Stimulated activated CD8-positive, alpha-beta memory T cell treated with anti-CD3 and anti-CD28 coated beads, Interleukin-4, amount 100 ng/mL, for 1 hour (primary cell): ENCODE measurements at places on chromosomes 2 and 18.

DNA sequence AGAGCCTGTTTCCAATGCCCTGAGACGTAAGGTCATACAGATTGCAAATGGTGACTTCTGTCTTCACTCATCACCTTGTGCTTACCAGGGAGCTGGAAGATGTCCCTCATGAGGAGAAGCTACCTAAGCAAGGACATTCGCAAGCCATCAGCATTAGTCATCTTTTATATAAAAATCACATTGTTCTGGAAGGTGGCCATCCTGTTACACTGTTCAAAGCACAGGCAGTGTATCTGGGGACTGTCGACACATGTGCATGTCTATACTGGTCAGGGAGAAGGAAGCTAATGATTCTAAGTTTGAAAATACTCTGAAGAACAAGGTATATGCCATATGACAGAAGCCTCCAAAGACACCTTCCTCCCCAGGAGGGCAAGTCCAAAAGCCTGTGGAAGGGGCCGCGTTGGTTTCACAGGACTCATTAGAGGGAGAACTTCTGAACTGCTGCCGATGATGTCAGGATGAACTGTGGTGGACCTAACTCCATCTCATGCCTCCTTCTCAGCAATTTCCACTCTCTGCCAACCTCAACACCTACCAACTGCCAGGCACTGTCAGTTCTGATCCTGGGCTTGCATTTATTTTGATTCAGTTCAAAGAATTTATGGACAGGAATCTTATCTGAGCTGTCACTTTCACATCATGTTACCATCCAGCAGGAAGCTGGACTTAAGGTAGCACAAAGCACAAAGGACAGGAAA is 39.4 kb downstream of the DNER start:
- no peak for DNase-seq

GRCh38 chr18:65906621-65907034 is 155.8 kb downstream of the CDH7 start:
- DNase-seq, result no peak

- no peak for DNase-seq
Observed at GRCh38 chr2:238852206-238852869, 4.5 kb downstream of the TWIST2 start.

DNA sequence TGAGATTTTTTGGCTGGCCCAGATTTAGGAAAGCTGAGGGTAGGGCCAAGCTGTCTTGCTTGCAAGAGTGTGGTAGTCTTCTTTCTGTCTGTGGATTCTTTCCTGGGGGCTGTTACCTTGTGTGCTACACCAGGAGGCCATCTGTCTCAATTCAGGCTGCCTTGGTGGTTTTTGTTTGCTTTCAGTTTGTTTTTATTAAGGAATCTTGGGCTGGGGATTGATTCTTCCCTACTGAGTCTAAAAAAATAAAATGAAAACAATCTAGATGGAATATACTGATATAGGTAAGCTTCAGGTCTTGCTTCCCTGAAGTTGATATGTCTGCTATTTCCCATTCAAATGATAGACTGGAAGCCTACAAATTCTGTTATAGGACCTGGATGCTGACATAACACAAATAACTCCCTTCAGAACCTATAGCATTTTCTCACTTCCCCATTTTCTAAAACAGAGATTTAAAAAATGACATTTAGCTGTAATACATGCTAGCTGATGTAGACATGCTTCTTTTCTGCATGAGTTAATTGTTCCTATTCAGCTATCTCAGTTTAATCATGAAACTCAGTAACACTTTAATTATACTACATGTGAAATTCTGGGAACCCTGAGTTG is 5.3 kb downstream of the LHCGR start:
- no peak for DNase-seq

- no peak for DNase-seq
Observed at GRCh38 chr2:112782234-112782799, 2.0 kb downstream of the IL1A start.

- DNase-seq, result no peak
Observed at GRCh38 chr2:241734208-241734466, 293 bp upstream of the D2HGDH start.

DNA sequence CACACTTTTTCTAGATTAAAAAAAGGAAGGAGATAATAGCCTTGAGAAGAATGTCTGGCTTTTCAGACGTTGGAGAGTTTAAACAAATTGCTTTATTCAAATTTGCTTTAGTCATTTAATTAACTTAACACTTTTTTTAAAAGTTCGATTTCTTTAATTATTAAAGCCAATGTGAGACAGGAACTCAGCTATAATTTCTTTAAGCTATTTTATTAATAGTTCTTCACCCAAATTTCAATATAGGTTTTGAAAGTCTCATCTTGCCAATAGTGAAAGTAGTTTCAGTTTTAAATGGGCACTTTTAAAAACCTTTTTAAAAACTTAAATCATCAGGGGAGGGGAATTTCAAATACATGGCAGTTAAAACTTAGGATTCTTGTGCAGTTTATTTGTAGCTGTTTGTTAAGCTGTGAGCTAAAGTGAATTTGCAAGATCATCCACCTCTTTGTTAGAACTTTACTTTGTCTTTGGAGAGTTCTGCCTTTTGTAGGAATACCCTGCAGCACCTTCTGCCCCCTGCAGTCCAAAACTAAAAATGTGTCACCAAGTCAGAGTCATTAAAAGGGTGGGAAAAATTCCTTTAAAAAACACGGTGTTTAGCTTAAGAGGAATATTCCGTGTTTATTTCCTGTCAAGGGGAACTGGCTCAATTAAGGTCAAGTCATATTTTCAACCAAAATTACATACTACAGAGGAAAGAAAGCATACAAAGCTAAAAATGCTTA is 4.6 kb downstream of the TGIF1 start:
- no peak for DNase-seq

GRCh38 chr2:177391822-177392372 is 676 bp upstream of the AGPS start:
- no peak for DNase-seq

DNA sequence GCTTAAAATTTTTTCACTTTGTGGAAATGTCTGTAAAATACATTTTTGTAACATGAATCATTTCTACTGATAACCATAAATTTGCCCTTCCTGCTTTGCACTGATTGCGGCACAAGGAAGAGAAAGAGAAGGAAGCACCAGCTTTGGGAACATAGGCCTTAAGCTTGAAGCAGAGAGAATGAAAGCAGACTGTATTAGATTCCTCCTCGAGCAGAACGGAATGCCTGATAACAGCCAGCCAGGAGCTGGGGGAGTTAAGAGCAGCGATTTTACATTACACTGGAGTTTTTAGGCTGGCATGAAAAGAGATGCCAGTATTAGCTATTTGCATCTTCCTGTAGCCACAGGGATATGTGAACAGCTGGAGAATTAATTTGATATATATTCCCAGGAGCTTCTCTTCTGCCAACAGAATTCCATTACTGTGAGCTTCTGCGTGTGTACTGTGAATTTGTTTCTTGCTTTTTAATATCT is 33.5 kb downstream of the CRIM1 start:
- DNase-seq, result no peak

- DNase-seq, result peak; percentile 67
Observed at GRCh38 chr2:134245340-134245984, 8.4 kb upstream of the MGAT5 start.

- DNase-seq, result no peak
Observed at GRCh38 chr2:2899826-2900225, 477.8 kb downstream of the EIPR1 start.

DNA sequence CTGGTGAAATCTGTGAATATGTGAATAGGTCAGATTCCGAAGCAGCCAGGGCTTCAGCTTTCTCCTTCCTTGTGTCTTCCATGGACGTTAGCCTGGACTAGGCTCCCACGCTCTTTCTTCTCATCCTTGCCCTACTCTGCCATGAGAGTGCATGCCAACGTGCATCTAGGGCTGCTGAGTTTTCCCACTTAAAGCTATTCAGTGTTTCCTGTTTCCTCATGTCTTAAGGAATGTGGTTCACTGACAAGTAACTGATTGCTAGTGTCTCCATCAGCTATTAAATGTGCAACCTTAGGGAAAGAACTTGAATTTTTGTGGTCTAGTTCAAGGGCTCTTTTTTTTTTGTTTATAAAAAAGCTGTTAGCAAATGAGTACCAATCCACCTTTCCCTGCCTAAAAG is 642.3 kb upstream of the LINC00305 start:
- DNase-seq, result no peak

GRCh38 chr2:68715353-68716041 is 19.1 kb upstream of the ARHGAP25 start:
- DNase-seq, result no peak

DNA sequence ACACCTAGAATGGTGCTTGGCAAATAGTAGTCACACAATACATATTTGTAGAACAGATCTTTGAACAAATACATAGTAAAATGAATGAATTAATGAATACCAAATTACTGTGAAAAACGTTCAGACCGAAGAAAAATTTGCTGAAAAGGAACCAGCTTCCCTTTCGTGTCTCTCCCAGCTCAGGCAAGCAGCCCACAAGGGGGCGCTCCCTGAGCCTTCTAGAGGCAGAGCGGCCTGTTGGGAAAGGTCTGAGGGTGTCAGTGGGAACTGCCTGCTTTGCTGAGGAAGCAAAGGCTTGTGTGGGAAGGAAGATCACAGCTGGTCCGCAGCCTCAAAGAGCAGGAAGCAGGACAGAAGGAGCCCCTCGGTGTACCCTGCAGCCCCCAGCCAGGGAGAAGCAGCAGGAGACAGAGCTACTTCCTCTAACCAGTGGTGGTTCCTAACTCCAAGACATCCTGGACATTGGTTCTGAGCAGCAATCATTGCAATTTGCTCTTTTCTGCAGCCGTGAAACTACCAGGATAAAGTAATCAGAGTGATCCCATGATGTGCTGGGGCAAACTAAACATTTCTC is 231.1 kb downstream of the ANKRD30B start:
- no peak for DNase-seq

- DNase-seq, result no peak
Observed at GRCh38 chr2:208134928-208135586, 5.4 kb upstream of the CRYGC start.

DNA sequence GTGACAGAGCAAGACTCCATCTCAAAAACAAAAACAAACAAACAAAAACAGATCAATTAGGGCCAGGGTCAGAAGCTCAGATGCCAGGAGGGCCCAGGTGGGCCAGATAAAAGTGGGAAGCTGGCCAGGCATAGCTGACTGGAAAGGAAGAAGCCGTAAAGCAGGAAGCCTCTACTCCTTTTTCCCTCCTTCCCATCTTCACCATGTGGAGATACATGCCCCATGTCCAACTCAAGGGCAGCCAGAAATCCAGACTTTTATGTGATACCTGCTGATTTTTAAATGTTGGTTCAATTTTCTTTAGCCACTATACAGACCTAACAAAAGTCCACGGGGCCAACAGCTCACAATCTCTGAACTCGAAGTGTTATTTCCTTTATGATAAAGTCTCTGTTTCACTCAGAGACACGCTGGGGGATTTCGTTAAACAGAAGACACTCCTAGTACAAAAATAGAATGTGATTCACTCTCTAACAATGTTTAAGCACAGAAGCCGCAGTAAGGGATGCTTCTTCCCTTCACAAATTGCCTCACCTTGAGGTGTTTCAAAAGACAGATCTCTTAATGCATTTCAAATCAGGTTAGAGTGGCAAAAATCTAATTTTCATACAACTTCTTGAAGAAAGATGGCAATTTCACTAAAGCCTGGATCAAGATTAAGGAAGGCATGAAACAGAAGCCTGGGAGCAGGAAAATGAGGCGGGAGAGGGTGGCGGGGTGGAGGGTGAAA is 14.0 kb downstream of the TMEM247 start:
- no peak for DNase-seq

DNA sequence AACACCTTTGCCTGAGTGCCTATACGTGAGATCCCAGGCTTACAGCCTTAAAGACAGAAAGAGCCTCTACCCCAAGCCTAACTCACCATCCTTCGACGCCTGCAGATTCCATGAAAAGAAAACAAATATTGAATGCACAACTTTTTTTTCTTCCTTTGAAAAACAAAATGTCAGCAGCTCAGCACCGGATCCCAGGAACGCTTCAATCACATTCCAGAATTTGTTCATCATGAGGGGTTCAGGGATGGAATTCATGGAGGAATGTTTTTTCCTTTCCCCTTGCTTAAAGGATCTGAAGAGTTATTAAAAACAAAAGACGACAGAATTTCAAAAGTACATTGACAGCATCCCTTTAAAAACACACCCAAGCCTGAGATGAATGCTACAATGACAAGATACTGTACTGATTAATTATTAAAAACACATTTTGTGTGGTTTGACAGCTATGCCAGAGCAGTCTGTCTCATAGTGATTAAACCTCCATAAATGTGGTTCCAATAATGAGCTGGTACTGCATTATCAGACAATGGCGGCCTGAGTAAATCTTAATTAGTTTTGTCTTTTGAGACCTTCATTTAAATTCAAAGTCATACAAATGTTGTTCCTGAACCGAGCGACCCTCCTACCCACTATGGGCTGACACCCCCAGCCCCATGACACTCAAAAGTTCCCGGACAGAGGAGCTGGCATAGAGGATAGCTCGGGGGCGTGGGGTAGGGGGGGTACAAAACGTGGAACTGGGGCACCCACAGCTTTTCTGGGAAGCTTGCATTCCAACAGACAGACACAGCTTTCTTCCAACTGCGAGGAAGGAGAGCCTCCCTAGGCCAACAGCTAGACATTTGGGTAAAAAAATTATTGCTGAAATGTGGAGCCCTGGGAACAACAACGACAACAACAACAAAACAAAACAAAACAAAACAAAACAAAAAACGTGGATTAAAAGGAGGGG is 227.5 kb downstream of the TTC32 start:
- no peak for DNase-seq

- no peak for DNase-seq
Observed at GRCh38 chr2:237256887-237257286, 157.1 kb downstream of the COL6A3 start.

- DNase-seq, result peak; percentile 32
Observed at GRCh38 chr2:70553584-70554337, at the start of gene TGFA. Gene TGFA (minus strand): TSS chr2:70553826. CDS start chr2:70553767, 59 bp downstream.
